ENCODE measurements at places on chromosomes 12 and 14. TPM values are rescaled to one million over a fixed set of nuclear protein-coding genes. Genes with fewer than 3 reads are reported as not detected.

Gene LRP1
- 22.8 TPM for total RNA-seq

Gene FNTB
- 8.9 TPM for total RNA-seq

Gene FOXG1
- not detected for total RNA-seq

Gene BATF
- total RNA-seq: 1.0 TPM

- no peak for DNase-seq
Observed at GRCh38 chr14:45381091-45381490, 128.1 kb upstream of the MIS18BP1 start.

GRCh38 chr12:116053479-116054200 lies 223.9 kb downstream of the MED13L start:
- DNase-seq: no peak

DNA sequence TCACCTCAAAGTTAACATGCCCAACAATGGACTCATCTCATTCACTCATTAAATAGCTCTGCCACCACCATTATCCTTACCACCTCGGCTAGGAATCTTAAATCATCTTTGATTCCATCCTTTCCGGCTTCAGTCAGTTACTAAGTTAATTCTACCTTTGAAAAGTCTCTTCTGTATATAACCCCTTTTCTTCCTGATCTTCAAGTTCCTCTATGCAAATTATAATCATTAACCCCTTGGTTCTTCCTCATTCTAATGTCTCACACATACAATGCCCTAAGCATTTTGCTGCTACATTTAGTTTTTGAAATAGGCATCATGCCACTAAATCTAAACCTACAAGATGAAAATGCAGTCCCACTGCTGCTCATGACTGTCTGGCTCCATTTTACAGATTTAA lies 51.6 kb downstream of the ATP2B1 start:
- DNase-seq: no peak

GRCh38 chr12:115700081-115700480 lies 577.4 kb downstream of the MED13L start:
- DNase-seq: no peak

- no peak for DNase-seq
Observed at GRCh38 chr12:32419520-32419960, 20.2 kb downstream of the FGD4 start.

GRCh38 chr12:21324551-21324950 lies 10.2 kb downstream of the SLCO1A2 start:
- no peak for DNase-seq

GRCh38 chr14:92352158-92352985 lies 29.4 kb downstream of the SLC24A4 start:
- DNase-seq: peak; percentile 23

- DNase-seq: no peak
Observed at GRCh38 chr12:81520064-81520945, 238.8 kb downstream of the PPFIA2 start.

All from HT-29 (cell line).